GOT3 (cell line): ENCODE measurements at places on chromosomes 1 and 21.

DNA sequence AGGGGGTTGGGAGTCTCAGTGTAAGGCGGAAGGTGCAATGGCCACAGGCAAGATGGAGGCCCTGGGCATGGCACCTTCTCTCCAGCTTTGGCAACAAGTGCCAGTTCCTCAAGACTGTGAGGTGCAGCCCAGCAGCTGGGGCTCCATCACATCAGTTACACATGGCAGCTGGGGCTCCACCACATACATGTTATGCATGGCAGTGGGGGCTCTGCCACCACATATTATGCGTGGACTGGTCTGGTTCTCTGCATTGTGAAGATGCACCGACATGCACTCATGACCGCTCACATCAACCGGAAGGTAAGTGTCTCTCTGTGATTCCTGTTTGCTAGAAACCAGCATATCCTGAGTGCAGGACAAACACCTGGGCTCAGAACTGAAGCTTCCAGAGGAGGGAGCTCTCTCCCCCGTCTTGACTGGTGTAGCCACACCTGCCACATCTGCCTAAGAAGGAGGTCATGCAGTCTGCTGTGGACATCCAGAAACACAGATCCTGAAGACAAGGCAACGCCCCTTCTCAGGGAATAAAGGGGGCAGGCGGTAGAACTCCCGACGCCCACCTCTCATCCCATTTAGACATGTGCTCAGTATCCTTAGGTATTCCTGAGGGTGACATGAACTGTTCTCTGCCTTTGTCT lies 104.1 kb upstream of the TMPRSS2 start:
- no peak for DNase-seq

GRCh38 chr1:69568421-69569174 lies 876 bp downstream of the LRRC7 start:
- DNase-seq: no peak

GRCh38 chr1:28602536-28603439 lies 10.7 kb downstream of the RAB42 start:
- DNase-seq: no peak

DNA sequence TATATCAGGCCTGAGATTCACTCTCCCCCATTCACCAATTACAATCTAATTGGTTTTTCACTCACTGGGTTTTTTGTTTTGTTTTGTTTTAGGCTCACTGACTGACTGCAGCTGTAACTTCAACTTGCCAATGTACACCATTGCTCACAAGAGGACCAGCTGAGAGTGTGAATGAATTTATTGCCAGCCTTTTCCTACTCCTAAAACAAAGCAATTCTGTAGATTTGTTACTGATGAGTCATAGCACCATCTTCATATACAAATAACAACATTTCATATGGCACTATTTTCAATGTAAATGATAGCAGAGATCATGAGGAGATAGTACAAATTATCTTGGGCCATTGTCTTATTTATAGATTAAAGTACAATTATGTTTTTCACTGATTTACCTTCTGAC lies 76.0 kb upstream of the DPYD start:
- no peak for DNase-seq

DNA sequence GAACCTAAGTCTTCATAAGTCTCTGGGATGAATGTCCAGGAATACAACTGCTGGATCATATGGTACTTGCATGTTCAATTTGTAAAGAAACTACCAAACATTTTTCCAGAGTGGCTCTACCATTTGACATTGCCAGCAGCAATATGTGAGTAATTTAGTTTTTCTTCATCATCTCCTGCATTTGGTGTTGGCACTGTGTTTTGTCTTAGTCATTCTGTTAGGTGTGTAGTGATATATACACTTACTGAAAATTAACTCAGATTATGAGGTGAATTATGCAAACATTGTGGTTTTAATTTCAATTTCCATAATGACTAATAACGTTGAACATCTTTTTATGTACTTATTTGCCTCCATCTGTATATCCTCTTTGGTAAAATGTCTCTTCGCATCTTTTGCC lies 138.7 kb downstream of the LRRC40 start:
- no peak for DNase-seq

DNA sequence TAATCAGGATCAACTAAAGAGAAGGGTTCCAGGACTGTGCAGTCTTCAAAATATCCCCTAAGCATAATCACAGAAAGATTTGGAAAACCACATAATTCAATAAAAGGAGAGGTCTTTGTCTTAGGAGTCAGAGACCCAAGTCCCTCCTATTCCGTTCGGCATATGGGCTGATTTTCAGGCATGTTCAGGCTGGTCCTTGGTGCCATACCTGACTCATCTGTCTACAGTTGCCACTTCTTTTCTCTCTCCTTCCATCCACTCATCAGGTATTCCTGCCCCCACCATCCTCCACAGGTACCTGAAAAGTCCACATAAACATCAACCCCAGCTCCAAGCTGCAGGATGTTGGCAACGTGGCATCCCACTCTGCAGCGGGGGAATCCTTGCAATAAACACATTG lies 29.7 kb upstream of the RPL11 start:
- no peak for DNase-seq
